ENCODE measurements at places on chromosomes 11 and 22.

DNA sequence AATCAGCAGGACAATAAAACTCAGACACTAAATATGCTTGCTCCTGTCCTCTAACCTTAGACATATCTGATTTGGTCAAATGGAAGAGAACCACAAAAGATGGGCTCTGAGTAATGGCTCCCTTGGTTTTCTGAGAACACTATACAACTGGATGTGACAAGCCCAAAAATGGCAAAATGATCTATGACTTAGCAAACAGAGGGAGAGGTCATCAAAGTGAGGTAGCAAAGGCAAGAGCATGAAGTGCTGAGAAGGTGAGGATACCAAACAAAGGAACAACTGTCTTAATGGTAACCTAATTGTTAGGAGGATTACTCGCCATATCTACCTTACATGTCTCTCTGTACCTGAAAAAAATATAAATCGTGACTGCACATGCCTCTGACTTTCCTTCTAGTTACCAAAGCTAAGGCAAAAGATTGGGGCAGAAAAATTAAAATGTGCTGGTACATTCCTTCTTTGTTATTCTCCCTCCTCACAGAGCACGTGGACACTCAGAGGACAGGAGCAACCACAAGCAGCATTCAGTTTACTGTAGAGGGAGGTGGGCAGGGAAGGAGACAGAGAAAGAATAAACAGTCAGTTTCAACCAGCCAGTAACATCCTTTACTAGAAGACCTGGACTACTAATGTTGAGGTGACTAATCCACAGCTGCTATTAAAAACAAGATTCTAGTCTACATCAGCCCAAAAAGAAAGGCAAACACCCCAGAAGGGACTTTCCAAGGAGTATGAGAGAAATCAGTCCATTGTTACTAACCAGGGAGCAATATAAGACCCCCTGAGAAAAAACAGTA lies 88.8 kb downstream of the AMBRA1 start:
- no peak for DNase-seq

- no peak for DNase-seq
These were observed 14.0 kb upstream of the PAX6 start for GRCh38 chr11:31824879-31825837.

DNA sequence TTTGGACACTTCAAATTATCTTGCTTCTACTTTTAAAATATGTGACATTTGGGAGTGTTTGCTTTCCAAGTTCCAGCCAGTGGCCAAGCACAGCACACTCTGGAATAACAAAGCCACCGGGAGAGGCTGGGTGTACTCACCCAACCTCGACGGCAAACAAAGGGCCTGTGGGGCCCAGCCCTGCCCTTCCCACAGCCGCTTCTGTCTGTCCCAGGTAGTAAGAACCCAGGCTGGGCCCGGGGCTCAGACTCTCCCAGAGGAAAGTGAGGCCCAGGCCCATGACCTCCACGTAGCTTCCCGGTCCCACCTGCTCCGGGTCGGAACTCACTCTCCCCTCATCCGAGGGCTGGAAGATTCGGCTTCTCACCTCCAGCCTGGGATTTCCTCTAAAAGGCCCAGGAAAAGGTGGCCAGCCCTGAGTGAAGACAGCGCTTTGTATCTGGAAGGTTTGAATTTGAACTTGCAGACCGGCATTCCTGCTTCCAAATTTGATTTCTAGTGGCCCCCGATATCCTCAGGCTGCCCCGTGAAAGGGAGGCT lies 93.5 kb downstream of the CELSR1 start:
- DNase-seq, result no peak

- no peak for DNase-seq
These were observed 55.2 kb upstream of the BARX2 start for GRCh38 chr11:129320494-129320893.

DNA sequence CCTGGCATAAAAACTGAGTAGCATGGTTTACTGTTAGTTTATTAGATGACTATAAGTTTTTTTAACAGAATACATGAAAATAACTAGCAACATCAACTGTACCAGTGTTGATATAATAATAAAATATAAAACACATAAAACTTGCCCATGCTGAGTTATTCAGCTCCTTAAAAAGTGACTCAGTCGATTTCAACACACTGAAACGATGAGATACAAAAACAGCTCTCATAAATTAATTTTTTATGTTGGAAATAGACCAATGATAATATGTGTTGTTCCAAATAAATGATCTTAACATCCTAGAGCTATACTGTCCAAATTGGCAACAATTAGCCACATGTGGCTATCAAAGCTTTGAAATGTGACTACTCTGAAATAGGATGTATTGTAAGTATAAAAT lies 15.9 kb downstream of the PDGFD start:
- DNase-seq, result no peak

DNA sequence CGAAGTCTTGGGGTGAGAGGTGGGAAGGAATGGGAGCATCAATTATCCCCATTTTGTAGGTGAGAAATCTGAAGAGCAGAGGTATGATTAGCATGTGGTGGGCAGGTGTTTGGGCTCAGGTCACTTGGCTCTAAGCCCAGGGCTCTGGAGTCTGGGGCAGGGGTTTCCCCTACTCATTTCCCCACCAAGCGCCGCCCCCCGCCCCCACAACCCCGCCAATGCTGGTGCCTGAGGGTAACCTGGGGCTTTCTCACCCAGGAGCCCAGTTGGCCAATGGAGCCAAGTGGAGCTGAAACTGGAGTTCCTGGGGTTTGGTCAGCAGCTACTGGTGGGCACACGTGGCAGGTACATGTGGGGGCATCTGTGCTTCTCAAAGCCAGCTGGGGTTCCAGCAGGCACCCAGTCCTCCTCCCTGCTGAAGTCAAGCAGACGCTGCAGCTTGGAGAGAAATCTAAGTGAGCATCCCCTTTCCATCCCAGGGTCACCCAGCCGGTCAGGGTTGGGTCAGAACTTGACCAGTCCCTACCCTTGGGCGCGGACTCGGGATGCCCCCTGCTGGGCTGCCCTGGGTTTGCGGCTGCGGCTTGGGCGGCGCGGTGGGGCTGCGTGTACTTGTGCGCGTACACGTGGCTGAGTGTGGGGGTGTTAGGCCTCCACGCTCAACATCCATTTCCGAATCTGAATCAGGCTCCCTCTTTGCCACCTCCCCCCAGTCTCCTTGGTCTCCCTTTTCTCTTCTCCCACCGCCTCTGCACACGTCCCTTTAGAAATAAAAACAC lies 1.7 kb upstream of the CHRM1 start:
- no peak for DNase-seq

All from NCI-H460 (cell line).